Natural killer cell (primary cell): ENCODE measurements at places on chromosomes 5 and 9. TPM values are rescaled to one million over a fixed set of nuclear protein-coding genes. Genes with fewer than 3 reads are reported as not detected.

- H3K4me1 ChIP-seq, result no peaks in the 10 kb centered on the region
- no peaks in the 10 kb centered on the region for H3K36me3 ChIP-seq
- no peak overlapping the region for H3K27ac ChIP-seq
Measured at GRCh38 chr5:66246608-66247007, 102.5 kb downstream of the SREK1 start.

GRCh38 chr5:33601881-33602280, 161.1 kb downstream of the TARS1 start:
- DNase-seq, result no peak
- H3K27ac ChIP-seq, result no peak overlapping the region
- H3K4me3 ChIP-seq, result no peak overlapping the region
- H3K36me3 ChIP-seq, result no peaks in the 10 kb centered on the region
- no peaks in the 10 kb centered on the region for H3K4me1 ChIP-seq

DNA sequence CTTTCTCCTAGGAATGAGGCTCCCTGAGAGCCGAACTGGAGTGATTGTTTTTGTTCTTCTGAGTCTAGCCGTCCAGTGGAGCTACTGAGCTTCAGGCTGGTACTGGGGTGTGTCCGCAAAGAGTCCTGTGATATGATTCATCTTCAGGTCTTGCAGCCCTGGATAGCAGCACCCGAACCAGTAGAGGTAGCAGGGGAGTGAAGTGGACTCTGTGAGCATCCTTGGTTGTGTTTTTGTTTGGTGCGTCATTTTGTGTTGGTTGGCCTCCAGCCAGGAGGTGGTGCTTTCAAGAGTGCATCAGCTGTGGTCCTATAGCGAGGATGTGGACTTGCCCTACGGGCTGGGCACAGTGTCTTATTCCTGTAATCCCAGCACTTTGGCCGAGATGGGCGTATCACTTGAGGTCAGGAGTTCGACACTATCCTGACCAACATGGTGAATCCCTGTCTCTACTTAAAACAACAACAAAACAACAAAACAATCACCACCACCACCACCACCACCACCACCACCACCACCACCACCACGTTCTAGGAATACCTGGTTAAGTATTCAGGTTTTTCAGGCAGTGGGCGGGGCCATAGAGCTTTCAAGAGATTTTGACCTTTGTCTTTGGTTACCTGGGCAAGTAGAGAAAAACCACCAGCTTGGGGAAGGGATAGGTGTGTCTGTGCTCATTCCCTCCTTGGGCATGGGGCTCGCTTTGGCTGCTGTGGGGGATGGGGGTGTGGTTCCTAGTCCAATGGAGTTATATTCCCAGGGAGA, 154.0 kb downstream of the WDR70 start:
- no peak overlapping the region for H3K4me3 ChIP-seq
- no peaks in the 10 kb centered on the region for H3K36me3 ChIP-seq
- no peak overlapping the region for H3K27ac ChIP-seq
- no peak for DNase-seq

DNA sequence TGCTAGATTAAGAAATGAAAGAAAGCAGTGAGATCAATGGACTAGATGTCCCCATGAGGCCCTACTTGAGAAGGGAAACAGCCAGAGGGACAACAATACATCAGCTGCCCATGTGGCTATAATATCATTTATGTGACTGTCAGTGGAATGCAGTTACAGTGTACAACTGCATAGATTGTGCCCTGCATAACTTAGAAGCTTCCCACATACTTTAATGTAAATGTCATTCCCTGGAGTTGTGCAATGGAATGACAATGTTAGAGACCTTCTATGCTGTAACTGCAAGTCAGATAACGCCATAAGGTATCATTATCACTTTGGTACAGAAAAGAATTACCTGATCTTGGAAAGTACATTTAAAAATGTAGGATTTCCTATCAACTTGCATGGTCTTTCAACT, 67.4 kb downstream of the FBN2 start:
- H3K4me3 ChIP-seq, result no peak overlapping the region
- no peaks in the 10 kb centered on the region for H3K36me3 ChIP-seq
- no peaks in the 10 kb centered on the region for H3K4me1 ChIP-seq
- no peak overlapping the region for H3K27ac ChIP-seq
- no peaks in the 10 kb centered on the region for H3K27me3 ChIP-seq
- no peak for DNase-seq

The TMEM252 gene
- not detected for total RNA-seq

DNA sequence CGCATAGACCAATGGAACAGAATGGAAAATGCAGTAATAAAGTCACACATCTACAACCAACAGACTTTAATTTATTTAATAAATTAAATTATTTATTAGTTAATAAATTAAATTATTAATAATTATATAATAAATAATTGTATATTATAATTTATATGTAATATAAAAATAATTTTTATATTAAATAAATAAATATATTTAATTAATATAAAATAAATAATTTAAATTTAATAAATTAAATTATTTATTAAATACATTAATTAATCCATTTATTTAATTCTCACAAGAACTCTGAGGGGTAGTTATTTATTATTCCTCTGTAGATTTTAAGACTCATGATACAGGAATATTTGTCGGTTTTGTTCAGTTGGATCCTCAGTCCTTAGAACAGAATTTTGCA, 176.1 kb upstream of the ADAMTS19 start:
- H3K36me3 ChIP-seq, result no peaks in the 10 kb centered on the region
- no peak for DNase-seq
- H3K27me3 ChIP-seq, result no peaks in the 10 kb centered on the region
- H3K27ac ChIP-seq, result no peak overlapping the region
- no peaks in the 10 kb centered on the region for H3K4me1 ChIP-seq
- H3K4me3 ChIP-seq, result no peak overlapping the region

DNA sequence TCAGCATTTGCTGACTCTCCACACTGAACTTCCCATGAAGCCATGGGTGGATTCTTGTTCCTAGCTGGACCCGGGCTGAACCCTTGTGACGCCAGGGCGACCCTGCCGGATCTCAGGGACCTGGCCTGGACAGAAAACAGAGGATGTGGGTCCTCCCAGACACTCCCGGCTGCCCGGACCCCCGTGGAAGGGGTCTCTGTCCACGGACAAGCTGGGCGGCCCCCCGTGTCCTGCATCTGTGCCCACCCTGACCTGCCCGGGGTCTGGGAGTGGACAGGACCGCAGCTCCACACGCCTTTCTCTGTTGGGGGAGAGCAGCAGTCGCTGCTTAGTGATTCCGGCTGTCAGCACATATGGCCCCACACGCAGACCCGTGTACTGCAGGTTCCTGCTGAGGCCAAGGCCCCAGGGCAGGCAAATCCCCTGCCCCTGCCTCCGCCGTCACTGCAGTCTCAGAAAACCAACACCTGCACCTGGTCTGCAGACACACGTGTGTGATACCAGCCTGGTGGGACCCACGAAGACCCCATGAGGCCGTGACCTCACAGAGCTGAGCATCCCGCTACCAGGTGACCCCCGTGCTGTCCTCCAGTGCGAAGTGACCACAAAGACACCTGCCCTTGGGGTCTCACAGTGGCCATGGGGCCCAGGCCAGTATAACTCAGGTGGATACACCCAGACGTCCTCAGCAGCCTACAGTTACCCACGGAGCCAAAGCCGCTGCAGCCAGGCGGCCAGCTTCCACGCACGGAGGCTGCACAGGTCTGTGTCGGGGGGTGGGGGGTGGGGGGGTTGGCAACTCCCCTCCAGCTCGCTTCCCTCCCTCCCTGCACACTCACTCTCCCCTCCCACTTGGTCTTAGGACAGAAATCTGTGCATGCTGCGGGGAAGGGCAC, 50.6 kb downstream of the NKD2 start:
- H3K4me3 ChIP-seq, result no peak overlapping the region
- no peak overlapping the region for H3K27ac ChIP-seq
- no peaks in the 10 kb centered on the region for H3K4me1 ChIP-seq
- H3K27me3 ChIP-seq, result no peaks in the 10 kb centered on the region

GRCh38 chr9:89958086-89958485, 353.3 kb downstream of the GADD45G start:
- no peak overlapping the region for H3K4me3 ChIP-seq
- no peak overlapping the region for H3K27ac ChIP-seq
- H3K4me1 ChIP-seq, result peaks cover 29% of the 10 kb centered on the region
- no peak for DNase-seq

- no peak overlapping the region for H3K27ac ChIP-seq
- no peak for DNase-seq
- H3K4me3 ChIP-seq, result no peak overlapping the region
- H3K4me1 ChIP-seq, result no peaks in the 10 kb centered on the region
- no peaks in the 10 kb centered on the region for H3K36me3 ChIP-seq
Measured at GRCh38 chr9:116860509-116861120, 173.5 kb downstream of the TRIM32 start.

The PCDHGB3 gene
- total RNA-seq, result 0.68 TPM
